Foreskin fibroblast (primary cell): ENCODE measurements at places on chromosomes 3 and 15.
A peak's percentile ranks its signal among the peaks of the same experiment; 100 is the strongest.

DNA sequence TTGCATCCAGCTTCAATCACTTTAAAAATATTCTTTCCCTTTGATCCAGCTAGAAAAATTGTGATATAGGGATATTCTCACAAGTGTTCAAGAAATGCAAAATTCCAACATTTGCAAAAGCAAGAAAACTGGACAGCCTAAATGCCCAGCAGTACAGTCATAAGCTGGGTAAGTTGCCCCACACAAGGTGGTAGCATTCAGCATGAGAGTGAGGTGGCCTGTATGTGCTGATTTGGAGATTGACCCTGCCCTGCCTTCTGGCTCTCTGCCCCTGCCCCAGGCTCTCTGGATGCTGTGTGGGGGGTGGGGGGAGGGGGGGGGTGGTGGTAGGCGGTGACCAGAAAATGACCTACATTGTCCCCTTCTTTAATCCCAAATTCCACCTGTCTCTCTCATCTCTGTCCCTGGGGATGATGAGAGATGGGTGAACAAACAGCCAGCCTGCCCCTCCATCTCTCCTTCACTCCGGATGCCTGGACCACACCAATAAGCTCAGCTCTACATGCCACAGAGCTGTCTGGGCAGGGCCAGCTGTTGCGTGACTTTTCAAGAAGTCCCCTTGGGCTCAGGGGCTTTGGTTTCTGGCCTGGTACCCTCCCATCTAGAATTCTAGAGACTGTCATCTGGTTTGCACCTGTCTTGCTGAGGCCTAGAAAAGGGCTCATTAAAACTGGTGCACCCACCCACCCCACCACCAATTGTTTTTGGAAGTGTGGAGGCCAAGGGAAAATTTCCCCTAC is 42.2 kb downstream of the SLC28A1 start:
- peak; percentile 16 for DNase-seq

- no peak for DNase-seq
Measured at GRCh38 chr3:29746163-29746760, 465.4 kb downstream of the RBMS3 start.

- DNase-seq: peak; percentile 7
Measured at GRCh38 chr3:144141496-144141895, 169.9 kb downstream of the DIPK2A start.

GRCh38 chr3:43539321-43539720 is 82.5 kb downstream of the ANO10 start:
- no peak for DNase-seq

DNA sequence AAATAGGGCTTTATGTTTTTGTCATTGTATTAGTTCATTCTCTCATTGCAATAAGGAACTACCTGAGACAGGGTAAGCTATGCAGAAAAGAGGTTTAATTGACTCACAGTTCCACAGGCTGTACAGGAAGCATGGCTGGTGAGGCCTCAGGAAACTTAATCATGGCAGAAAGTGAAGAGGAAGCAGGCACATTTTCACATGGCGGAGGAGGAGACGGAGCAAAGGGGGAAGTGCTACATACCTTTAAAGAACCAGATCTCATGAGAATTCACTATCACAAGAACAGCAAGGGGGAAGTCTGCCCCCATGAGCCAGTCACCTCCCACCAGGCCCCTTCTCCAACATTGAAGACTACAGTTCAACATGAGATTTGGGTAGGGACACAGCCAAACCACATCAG is 25.6 kb downstream of the CEP63 start:
- no peak for DNase-seq

DNA sequence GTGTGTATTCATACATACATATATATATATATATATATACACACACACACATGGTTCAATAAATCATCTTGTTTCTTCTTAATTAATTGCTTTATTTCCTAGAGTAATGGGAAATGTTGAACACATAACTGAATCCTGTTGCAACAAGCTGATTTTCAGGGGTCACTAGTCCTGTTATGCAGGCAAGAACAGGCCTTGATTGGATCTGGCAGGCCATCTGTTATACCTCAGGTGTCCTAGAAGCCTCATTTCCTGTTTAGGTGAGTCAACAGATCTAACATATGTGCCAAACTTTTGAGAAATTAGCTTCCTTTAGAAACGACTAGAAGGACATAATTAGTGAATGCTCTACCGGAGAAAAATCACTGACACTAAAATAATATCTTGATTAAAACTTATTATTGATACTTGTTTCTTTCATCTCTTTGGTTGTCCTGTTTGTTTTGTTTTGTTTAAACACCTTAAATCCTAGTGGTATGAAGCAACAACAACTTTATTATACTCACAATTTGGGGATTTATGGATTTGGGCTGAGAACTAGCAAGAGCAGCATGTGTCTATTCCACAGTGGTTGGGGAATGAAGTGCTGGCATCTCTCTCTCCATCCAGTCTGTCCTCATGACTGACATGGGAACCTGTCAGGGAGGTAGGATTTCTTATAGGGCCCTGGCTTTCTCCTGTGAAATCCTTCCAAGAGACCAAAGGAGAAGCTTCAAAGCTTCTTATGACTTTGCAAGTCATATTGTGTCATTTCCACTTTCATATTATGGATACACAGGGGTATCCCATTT is 552.6 kb downstream of the NSUN3 start:
- DNase-seq: no peak

- no peak for DNase-seq
Measured at GRCh38 chr3:38599886-38600285, 49.6 kb downstream of the SCN5A start.

DNA sequence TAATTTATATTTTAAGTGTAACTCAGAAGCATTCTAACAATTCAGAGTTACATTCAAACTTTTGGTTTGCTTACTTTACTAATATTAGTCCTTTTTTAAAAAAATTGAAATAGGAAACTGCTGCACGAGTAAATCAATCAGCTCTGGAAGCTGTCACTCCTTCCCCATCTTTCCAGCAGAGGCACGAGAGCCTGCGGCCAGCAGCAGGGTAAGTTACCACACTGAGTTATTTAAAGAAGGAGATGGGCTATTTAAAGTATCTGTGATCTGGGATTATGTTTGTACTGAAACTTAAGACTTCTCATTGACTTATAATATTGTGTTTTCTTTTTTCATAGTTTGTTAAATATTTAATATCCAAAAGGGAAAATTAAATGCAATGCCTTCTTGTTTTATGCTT is 29.3 kb downstream of the APPL1 start:
- DNase-seq: no peak

DNA sequence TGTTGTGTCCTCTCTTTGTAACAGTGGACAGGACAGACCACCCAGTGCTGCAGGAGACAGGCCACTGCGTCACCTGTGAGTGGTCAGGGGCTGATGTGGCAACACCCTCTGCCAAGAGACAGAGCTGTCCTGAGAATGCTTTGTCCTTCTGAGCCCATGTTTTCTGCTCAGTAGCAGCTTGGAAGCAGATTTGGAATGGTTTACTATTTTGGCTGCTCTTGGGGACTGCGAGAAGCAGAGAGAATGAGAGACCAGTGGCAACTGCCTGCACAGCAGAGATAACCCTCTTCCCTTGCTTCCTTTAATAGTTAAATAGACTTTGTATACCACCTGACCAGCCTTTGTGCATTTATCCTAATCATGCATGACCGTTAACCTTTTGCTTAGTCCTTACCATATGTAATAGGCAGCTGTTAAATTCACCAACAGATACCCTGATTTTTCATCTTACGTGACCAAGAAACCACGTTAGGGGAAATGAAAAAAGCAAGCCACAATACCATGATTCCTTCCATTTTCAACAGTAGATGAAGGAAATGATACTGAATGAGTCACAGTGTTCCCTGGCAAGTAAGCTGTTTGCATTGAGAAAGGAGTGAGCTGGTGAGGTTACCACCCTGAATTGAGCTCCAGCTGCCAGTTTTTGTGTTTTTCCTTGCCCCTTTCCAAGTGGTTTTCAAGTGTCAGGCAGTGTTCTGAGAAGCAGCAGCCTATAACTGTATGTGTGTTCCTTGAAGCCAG is 35.5 kb downstream of the B3GALNT1 start:
- peak; percentile 74 for DNase-seq

GRCh38 chr15:92112180-92112579 is 258.7 kb downstream of the SLCO3A1 start:
- no peak for DNase-seq

DNA sequence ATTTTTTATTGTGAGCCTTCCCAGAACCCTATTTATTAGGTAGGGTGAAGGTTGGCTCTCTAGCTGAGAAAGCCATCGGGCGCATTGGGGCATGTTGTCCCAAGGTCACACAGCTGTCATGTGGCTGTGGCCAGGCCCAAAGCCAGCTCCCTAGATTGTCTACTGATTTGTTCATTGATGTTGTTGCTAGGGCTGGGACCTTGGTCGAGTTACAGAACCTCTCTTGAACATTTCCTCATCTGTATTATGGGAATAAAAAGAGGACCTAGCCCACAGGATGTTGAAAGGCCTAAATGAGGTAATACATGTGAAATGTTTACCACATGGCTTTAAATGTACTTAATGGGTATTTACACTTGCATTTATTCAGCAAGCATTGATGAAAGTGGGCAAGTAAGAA is 252.5 kb downstream of the SUCLG2 start:
- DNase-seq: no peak

GRCh38 chr3:101351829-101352228 is 31.5 kb upstream of the IMPG2 start:
- no peak for DNase-seq

DNA sequence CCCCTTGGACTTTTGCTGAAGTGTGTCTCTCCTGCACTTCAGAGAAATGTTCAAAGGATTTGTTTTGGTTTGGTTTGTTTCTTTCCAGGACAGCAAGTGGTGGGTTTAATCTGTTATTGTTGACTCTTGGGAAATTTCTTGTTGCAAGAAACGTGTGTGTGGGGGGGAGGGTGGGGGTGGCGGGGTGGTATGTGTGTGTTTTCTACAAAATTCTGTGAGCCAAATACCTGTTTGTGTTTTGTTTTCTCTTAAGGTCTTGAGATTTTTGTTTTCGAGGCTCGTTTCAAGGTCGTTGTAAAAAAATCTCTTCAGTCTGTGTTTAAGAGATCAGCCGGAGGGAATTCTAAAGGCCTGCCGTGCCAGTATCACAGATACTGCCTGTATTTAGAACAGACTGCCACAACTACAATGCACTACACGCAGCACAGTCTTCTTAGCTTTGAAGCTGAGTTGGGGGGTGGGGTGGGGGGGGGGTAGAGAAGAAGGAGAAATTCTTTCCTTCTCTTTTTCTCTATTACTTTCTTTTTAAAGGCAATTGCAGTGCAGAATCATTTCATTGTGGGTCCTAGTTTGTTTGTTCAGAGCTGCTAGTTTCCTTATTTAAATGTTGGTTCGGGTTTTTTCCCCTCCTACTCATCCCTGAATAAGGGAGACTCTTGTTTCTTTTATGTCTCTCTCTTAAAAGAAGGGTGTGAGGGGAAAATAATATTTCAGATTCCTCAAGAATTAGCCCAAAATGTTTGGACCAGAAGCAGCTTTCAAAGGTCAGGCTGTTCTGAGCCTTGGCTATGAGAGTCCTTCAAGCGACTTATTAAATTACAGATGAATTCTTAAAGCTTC is 1.4 kb upstream of the BCL6 start:
- DNase-seq: peak; percentile 52

DNA sequence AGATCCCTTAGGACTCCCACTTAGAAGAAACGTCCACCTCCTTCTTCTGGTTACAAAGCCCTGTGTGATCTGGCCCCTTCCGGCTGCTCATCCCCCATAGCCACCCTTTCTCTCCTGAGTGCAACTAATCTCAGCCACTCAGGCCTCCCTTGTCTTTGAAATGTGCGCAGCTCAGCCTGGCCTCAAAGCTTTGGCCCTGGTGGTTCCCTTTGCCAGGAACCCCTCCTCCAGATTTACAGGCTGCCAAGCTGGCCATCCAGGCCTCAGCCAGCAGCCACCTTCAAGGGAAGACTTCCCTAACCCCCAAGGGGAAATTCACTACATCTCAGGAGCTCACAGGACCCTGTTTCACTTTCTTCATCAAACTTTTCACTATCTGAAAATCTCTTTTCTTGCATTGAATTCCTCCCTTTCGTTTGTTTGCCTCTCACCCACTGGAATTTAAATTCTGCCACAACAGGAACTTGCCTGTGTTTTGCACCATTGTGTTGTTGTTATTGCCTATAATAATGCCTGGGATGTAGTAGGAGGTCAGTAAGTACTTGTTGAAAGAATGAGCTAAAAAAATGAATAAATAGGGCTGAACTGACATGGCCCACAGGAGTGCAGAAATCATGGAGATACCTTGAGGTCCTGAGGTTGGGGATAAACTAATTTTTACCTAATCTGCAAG is 109.5 kb upstream of the PFN2 start:
- DNase-seq: no peak

DNA sequence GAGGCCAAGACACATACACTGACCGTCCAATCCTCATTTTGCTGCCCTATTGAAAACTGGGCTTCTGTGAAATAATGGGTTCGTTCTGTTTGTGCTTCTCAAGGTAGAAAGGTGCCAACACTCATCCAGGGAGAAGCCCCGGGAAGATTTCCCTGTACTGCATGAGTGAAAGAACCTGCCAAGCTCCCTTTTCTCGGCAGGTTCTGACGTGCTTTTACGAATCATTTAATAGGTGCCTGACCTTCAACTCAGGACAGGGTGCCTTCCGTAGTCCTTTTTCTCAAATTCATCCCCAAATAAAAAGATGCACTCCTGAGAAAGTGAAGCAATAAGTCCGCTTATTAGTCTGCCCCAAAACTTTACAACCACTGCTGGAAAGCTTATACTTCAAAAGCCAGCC is 64.2 kb downstream of the B3GNT5 start:
- no peak for DNase-seq

- DNase-seq: no peak
Measured at GRCh38 chr15:29032751-29033150, 147.0 kb downstream of the APBA2 start.

DNA sequence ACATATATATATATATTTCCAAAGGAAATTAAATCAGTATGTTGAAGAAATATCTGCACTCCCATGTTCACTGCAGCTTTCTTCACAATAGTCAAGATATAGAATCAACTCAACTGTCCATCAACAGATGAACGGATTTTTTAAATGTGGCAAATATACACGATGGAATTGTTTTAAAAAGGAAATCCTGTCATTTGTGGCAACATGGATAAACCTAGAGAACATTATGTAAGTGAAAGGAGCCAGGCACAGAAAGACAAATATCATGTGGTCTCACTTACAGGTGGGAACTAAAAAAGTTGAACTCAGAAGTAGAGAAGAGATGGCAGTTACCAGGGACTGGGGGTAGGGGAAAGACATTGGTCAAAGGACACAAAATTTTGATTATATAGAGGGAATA is 253.7 kb downstream of the ULK4 start:
- DNase-seq: no peak

DNA sequence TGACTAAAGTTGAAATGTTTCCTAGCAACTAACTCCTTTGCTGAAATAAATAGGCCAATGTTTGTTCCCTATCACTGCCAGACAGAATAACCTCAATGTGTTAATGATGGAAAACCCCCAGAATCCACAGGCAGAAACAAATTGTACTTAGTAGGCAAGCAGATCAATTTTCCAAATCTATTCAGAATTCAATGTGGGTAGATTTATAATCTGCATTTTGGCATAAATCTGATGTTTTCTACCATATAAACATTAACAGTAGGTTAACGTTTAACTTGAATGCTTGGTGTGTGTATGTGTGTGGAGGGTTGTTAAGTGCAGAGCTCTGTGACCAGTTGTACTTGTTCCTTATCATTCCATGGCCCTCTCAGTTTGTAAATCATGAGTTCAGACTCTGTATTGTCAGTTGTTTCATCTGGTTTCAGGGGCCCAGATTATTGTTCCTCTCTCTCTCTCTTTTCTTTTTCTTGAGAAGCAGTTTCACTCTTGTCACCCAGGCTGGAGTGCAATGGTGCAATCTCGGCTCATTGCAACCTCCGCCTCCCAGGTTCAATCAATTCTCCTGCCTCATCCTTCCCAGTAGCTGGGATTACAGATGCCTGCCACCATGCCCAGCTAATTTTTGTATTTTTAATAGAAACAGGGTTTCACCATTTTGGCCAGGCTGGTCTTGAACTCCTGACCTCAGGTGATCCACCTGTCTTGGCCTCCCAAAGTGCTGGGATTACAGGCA is 32.8 kb downstream of the PLSCR1 start:
- DNase-seq: no peak
